ENCODE measurements at places on chromosomes 16 and 17.

GRCh38 chr16:13080531-13080930, 179.1 kb downstream of the SHISA9 start:
- no peak for DNase-seq

GRCh38 chr17:48609033-48609432, 1.8 kb downstream of the HOXB7 start:
- no peak for DNase-seq

DNA sequence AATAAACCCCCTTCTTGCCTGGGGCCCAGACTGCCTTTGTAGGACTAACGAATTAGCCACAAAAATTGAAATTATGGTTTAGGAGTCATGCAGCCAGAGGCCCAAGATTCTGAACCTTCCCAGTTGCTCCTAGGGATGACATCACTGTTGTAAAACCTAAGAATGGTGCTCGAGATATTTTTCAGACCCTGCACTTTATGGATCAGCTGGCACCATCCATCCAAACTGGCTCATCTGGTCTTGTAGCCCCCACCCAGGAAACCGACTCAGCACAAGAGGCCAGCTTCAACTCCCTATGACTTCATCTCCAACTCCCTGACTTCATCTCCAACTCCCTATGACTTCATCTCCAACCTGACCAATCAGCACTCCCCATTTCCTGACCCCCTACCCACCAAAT, 10.9 kb upstream of the EVPL start:
- no peak for DNase-seq

DNA sequence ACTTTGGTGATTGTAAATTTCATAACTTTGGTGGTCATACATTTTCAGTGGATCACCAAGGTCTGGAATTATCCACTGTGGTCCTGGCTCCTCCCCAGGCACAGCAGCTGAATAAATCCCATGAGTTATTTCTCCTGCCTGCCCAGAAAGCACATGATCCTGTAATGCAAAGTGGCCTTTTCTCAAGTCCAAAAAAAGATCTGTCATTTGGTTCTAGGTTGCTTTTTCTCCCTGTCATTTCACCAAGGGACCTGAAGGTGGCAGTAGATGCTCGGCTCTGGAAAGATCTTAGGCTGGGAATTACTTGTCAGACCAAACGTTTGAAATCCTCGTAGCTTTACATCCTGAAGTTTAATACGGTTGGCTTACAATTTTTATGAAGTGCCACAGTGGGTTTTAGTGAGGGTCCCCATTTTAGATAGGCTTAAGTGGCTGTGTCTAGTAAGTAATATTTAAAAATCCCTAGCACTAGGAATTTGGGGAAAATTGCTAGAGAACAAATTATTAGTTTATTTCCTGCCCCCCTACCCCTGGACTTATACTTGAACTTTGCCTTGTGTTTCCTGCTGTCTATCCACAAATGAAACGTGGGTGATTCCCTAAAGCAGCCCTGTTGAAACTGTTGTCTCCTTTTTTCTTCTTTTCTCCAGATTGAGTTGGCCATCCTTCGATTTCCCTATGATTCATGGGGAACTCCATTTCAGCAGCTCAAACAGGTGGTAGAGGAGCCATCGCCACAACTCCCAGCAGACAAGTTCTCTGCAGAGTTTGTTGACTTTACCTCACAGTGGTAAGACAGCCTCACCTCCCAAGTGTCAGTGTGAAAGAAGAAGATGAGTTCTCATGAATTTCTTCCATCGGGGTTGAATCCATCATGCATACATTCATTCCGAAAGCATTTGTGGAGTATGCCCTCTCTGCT, 111.7 kb downstream of the MAP2K6 start:
- DNase-seq = peak; percentile 70

GRCh38 chr17:43784628-43785101, 4.4 kb downstream of the CFAP97D1 start:
- DNase-seq = peak; percentile 64

DNA sequence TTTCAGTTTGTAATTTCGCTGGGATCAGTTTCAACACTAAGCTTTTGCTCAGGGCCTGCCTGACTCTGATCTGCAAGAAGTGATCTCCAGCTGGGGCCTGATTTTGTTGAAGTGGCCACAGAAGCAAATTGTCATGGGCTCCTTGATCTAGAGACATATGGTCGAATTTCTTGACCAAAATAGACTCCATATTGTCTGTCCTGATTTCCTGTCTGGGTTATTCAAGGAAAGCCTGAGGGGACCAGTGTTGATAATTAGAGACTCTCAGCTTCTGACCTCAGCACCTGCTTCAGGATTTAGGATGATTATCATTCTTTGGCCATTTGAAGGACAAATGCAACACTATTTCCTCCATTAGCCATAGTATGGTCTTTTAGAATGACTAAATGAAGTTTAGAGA, 48.9 kb upstream of the MSI2 start:
- DNase-seq = no peak

DNA sequence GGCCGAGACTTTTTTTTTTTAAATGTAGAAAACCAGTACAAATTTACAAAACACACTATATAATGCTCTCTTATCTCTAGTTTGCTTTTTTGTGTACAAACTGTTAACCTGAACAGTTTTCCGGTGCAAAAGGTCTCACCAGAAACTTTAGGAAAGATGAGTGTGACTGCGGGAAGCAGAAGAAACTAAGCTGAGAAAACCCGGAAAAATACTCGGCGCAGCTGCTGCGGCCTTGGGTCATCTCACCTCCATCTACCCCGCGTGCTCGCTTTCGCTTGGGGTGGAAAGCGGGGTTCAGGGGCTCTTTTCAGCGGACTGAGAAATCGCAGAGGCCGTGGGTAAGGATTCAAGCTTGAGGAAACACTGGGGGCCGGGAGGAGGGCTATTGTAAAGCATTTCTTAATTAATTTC, 1.8 kb downstream of the SALL1 start:
- DNase-seq = no peak

- DNase-seq = no peak
Observed at GRCh38 chr17:48600244-48601098, 4.3 kb downstream of the HOXB6 start.

DNA sequence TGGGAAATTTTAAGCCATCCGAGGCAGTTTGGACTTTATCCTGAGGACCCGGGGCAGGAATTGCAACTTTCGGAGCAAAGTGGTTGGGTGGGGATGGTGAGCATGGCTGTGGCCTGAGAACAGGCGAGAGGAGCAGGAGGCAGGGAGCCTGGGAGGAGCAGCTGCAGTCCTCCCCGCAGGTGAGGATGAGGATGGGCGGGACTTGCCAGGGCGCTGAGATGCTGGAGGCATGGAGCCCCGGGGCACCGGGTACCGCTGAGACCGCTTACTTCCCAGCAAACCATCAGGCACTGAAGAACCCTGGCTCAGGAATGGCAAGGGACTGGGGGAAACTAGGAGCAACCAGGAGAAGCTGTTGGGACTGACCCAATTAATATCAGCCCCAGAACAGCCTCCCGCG, 210.8 kb downstream of the GSG1L start:
- DNase-seq = no peak

DNA sequence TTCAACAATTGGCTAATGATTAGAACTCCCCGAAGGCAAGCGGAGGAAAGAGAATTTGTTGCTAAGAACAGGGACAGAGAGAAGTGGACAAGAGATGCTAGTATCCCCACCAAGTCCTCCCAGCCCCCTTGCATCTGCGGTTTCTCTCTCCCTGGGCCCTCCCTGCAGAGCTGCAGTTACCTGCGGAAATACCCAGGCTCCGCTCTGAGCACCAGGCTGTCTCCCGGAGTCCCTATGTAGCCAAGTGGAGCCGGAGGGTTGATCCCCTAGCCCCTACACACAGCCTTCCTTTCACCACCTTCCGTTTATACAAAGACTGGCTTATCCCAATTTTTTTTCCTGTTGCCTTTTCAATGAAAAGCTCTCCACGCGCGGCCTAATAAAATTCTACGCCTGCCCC, 834.4 kb downstream of the KCNJ2 start:
- DNase-seq = no peak

GRCh38 chr17:49249890-49250522, 19.4 kb upstream of the PHOSPHO1 start:
- no peak for DNase-seq

GRCh38 chr17:14305785-14306496, 5.1 kb downstream of the HS3ST3B1 start:
- no peak for DNase-seq

GRCh38 chr17:66002812-66003211, 189.1 kb downstream of the CEP112 start:
- no peak for DNase-seq

DNA sequence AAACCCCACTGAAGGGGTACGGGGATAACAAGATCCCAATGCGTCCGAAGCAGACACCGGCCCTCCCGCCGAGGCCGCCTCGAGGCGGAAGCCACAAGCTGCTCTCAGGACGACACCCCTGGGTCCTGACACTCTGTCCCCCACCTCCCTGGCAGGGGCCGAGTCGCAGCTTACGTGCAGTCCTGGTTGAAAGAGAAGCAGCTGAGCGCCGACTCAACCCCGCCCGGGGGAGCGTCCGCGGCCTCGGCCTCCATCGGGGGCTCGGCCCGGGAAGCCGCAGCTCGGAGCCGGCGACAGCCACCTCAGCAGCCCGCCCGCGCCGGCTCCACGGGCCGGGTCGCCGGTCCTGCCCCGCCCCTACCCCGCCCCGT, at the start of gene WIPI1:
Gene WIPI1, minus strand, starts transcription at position 329 of the 371 bp plus-strand sequence. Its CDS starts 75 bp downstream, at position 254.
- DNase-seq = peak; percentile 25
